ENCODE measurements at places on chromosomes 6 and 20.

GRCh38 chr6:35955970-35956369, 35.1 kb upstream of the SRPK1 start:
- DNase-seq: no peak

DNA sequence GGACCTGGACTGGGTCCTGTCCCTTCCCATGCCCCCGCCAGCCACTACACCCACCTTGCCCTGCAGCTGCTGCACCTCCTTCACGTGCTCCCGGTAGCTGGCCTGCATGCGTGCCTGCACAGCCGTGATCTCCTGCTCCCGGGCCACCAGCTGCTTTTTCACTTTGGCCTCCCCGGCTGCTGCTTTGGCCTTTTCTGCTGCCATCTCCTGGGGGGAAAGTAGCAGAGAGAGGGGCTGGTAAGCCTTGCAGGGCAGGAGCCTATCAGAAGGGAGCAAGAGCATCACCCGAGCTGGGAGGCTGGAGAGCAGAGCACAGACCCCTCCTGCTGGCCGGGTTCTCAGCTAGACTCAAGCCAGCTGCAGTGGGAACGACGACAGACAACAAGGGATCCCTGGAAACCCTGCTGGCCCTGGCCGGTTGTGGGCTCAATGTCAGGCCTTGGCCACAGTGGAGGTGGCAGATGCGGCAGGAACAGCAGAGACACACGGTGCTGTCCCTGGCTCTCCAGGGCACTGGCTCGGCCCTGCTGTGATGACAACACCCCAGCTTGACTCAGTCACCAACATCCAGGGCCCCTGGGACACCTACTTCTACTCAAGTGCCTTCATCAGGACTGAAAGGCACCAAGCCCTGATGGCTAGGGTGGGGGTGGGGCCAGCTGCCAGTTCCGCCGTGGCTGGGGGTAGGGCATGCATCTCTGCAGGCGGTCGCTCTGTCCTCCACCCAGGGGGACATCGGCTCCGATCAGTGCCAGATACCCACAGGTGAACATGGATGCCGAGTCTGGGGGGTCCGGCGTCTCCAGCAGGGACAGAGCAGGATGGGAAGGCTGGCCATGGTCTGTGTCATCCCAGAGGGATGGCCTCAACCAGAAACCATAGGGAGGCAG, 45.3 kb downstream of the RRBP1 start:
- no peak for DNase-seq

DNA sequence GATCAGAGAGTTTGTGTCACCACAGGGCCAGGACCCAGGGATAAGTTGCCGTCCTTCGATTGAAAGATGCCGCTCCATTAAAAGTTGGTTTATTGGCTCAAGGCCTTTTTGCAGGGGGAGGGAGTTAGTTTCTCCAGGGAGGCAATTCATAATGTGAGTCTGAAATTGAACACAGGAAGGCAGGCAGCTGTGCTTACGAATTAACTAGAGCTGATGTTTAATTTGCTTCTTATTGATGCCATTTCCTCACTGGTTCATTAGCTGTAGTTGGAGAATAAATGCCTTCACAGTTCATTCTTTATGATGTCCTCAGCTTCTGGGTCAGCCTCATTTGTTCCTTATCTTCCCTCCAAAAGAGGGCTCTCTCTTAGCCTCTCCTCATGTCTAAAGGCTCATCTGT, 113.2 kb upstream of the PTPRT start:
- DNase-seq: no peak

DNA sequence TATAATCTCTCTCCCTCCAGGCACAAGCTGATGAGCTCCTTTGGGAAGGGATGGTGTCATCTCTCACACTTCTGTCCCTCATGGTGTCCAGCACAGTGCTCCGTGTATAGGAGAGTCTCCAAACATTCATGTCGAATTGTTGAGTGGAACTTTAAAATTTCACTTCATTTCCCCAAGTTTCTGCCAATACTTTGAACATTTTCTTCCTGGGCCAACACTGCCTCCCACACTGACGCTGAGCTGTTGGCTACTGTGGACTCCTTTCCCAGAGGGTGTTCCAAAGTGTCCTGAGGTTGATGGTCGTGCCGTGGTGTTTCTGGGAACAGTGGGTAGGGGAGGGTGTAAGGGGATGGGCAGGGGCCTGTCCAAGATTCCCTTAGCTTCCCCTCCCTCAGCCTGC, 122.7 kb downstream of the TIAM2 start:
- DNase-seq: no peak

DNA sequence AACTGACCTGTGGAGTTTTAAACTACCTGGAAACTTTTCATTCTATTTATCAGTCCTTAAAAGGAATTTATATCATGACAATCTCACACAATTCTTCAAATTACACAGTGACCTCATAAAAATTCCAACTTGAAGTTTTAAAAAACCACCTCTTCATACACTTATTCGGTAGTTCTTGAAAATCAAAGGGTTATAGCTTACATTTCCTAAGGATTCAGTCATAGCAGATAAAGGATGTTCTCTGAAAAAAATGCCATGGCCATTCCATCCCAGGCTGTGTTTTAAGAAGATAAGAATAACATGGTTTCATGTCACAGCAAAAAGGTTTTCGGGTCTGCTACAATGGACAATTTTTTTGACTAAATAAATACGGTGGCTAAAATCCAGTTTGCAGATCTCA, 41.2 kb downstream of the GOPC start:
- DNase-seq: no peak

DNA sequence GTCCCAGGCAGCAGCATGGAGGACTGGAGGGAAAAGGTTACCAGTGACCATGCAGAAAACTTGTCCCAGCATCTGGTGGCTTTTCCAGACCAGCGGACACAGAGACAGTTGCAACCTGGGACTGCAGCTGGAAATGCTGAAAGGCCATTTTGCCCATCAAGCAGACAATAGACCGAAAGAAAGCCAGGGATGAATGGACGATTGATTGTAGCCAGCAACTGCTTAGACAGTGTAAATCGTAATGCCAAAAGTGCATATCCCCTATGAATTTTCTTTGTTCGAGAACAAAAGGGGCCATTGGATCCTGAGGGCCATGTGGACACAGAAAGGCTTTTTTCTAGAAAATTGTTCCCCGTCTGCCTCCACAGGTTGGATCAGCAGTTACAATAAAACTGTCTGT, 115.7 kb downstream of the MBOAT1 start:
- no peak for DNase-seq
